ENCODE measurements at places on chromosomes 13 and 19.

DNA sequence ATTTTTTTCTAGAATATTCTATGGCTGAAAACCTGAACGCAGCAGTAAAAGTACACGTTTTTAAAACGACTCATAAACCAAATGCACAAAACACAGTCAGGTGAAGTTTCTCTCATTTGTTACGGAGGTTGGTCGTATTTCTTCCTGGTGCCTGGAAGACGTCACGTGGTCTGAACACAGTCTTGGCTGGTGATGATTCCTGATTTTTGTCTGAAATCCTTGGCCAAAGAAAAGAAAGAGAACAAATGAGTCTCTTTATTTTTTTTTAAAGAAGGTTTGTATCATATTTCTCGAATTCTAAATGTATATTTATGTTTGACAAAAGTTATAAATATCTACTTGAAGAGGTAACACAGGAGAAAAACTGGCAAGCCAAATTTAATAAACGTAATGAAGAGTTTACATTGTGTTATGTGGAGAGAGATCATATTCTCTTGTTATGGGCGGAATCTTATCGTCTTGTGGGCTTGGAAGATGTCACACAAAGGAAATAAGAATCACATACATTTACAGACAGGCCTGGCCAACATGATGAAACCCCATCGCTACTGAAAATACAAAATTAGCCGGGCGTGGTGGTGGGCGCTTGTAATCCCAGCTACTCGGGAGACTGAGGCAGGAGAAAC is 10.0 kb upstream of the PNMA8A start:
- DNase-seq = no peak

- DNase-seq = no peak
Observed at GRCh38 chr13:97719736-97720135, 233.7 kb upstream of the IPO5 start.

- no peak for DNase-seq
Observed at GRCh38 chr19:5062195-5062594, 93.3 kb downstream of the KDM4B start.

- DNase-seq = no peak
Observed at GRCh38 chr19:48489608-48490216, 20.5 kb downstream of the CYTH2 start.

DNA sequence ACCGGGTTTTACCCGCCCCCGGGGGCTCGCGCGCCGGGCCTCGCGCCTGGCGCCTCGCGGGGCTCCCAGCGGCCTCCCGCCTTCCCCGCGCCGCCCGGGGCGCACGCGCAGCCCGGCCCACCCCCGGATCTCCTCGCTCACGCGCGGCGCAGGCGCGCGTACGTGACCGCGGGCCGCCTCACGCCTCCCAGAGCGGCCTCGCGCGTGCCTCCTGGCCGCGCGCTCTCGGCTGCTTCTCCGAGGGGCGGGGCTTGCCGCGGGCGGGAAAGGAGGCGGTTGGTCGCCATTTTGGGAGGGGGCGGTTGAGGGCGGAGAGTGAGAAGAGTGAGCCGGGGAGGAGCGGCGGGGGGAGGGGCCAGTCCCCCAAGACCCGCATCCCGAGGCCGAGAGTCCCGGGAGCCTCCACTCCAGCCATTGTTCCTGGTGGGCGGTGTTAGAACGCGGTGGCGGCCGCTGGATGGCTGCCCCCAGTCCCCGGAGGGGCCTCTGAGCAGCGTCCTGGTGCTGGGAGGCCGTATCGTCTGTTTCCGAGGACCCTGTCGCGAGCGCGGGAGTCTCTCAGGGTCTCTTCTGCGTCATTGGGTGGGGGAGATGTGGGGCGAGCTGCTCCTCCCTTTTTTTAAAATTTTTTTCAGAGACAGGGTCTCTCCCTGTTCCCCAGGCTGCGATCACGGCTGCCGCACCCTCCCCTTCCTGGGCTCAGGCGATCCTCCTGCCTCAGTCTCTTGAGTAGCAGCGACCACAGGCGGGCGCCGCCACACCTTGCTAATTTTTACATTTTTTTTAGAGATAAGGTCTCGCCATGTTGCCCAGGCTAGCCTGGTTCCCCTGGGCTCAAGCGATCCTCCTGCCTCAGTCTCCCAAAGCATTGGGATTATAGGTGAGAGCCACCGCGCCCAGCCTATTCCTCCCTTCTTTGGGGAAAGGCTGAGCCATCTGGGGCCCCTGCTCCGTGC is at the start of gene ZNF541:
Gene ZNF541, minus strand, starts transcription at position 78 of the 956 bp plus-strand sequence. CDS start 17,292 bp downstream, outside the sequence.
- no peak for DNase-seq

DNA sequence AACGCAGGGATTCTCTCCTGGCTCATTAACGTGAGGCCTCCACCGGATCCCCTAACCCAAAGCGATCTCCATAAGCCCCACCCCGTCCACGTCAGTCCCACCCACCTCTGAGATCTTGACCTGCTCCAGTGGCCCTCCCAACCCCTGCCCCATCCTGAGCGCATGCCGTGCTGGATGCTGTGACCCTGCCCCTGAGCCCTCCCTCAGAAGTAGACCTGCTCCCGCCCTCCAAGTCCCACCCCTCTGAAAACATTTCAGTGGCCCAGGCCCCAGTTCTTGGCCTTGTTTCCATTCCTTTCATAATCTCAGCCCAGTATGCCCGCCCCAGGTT is 19.9 kb downstream of the LMTK3 start:
- no peak for DNase-seq

DNA sequence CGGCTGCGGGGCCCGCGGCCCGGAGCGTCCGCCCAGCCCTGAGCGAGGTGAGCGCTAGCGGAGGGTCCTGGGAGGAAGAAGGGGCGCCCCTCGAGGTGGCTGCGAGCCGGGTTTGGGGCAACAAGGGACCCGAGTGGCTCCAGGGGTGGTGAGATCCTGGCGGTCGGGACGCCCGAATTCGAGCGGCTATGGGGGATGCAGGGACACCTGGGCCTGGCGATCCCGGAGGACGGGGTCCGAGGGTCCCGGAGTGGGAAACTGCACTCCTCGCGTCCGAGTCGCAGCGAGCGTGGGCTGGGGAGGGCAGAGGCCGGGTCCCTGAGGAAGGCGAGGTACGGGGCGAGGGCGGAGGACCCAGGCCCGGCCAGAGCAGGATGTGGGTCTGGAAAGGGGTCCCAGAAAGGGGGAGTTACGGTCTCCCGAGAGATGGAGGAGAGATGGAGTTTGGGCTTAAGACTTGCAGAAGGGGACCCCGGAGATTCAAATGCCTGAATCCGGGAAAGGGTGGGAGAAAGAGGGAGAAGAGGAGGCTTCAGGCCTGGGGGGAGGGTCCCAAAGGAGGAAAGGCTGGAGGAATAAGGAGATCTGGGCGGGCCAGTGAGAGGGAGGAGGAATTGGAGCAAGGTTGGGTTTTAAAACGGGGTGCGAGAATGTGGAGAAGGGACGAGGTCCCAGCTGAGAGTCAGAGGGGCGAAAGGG is 542 bp downstream of the CACNG7 start:
- no peak for DNase-seq

- no peak for DNase-seq
Observed at GRCh38 chr13:23547000-23547590, 23.1 kb upstream of the TNFRSF19 start.

GRCh38 chr19:4981681-4981958 is 12.7 kb downstream of the KDM4B start:
- no peak for DNase-seq
